BJ (cell line): ENCODE measurements at places on chromosomes 3 and 15.

- no peak for DNase-seq
Measured at GRCh38 chr15:51585986-51586385, 36.6 kb downstream of the DMXL2 start.

DNA sequence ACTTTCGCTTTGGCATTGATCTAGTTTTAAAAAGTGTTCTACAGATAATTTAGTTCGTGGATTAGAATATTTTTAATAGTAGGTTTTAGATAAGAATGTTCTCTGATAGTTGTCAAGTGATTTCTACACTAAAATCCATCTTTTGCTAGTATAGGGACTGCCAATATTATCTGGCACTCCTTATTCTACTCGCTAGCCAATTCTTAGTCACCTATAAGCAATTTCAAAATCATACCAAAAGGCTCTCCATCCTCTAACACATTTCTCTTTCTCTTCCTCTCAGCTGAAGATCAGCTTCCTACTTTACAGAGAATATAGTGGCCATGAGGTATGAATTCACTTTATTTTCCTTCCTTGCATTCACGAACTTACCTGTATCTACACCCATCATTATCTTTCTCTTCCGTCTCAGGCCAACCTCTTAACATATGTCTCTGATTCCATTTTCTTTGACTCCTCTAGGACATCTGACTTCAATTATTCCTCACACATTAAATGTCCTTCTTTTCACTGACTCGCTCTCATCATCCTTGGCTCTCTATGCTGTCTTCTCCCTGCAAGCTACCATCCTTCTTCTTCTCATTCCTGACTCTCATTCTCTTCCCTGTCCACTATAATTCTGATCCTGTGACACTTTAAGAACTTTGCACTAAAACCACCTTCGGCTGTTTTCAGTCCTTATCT, 35.5 kb downstream of the C3orf80 start:
- DNase-seq, result no peak

GRCh38 chr15:23616536-23616935, 31.1 kb downstream of the MAGEL2 start:
- DNase-seq, result no peak

GRCh38 chr3:52881871-52882270, 15.5 kb downstream of the STIMATE start:
- no peak for DNase-seq

- DNase-seq, result no peak
Measured at GRCh38 chr15:62447742-62448141, 282.7 kb upstream of the C2CD4B start.

GRCh38 chr15:74585857-74586256, 29.8 kb upstream of the CLK3 start:
- no peak for DNase-seq

DNA sequence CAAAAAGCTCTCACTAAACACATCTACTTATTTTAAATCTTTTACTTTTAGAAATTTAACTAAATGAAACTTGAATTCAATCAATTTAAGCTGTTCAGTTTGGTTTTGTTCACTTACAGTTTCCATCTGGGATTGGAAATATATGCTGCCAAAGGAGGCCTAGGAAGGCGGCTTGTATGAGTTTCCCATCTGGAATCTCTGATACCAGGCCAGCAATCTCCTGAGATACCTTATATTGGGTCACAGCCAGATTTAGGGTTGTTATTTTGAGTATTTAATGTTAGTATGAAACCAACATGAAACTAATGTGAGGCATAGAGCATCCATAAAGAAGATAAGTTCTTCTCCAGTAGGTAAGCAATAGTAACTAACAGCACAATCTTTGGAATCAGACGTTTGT, 94.6 kb downstream of the GMNC start:
- DNase-seq, result no peak

- no peak for DNase-seq
Measured at GRCh38 chr3:170599091-170599490, 13.2 kb upstream of the SLC7A14 start.

- DNase-seq, result no peak
Measured at GRCh38 chr3:134376786-134377426, 2.7 kb upstream of the AMOTL2 start.

DNA sequence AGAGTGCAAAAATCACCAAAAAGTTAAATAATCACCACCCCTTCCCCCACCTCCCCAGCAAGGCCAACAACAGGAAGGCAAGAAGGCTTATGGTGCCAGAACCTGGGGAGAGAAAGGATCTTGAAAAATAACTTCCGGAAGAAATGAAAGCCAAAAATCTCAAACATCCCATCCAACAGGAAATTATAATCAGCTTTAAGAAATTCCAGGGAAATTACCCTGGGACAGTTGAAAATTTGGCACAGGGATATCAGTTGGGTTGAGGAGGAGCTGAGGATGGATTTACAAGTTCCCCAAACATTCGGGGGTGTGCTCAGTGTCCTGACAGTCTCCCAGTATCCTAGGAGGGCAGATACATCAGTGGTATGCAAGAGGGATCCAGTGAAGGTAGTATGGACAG, 82.7 kb downstream of the POLR2M start:
- DNase-seq, result no peak

GRCh38 chr3:56711344-56711743, 28.3 kb upstream of the TASOR start:
- DNase-seq, result no peak

- peak; percentile 71 for DNase-seq
Measured at GRCh38 chr3:64291956-64292355, 66.7 kb upstream of the PRICKLE2 start.

DNA sequence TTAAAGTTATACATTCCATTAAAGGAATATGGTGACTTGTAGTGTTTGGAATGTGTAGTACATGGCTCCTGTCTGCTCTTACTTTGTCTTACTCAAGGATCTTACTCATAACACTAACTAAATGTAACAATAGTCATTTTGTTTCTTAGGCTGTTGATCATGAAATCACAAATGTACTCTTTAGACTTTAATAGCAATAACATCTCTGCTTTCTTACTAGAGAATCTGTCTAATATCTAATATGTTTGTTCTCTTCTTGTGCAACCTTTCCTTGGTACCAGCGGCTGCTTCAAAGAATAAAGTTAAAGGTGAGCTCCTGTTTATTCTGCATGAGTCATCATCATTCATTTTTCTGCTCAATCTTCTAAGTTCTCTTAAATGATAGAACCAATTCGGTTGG, 767.5 kb downstream of the CADM2 start:
- no peak for DNase-seq

DNA sequence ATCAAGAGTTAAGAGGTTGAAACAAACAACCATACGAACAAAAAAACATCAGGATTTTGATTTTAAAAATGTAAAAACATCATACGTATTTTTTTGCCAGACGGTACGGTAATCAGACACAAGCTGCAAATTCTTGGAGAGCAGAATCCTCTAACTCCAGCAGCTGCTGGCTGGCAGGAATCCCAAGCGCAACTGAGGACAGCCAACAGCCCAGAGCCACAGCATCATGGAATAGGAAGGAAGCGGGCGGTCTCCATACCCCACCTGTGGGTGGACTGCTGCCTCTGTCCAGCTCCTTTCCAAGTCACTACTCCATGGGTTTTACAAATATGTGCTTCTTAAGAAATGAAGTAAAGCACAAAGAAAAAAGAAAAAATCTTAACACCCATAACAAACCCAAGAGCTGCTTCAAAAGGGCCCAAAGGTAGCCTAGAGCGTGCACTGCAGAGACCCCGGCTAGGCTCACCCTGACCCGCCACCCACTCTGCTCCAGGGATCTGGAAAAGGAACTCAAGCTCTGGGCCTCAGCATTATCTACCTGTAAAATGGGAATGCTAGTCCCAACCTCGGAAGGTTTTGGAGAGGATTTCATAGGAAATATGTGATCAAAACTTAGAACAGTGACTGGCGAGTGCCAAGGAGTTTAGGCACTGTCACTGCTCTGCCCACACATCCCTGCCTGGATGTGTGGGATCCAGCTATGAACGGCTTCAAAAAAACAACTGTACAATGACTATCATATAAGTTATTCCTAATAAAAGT, 33.4 kb downstream of the ZXDC start:
- no peak for DNase-seq

- no peak for DNase-seq
Measured at GRCh38 chr3:55012091-55012490, 84.2 kb upstream of the LRTM1 start.

GRCh38 chr15:76996076-76996525, 1.2 kb downstream of the PSTPIP1 start:
- no peak for DNase-seq
